Naive thymus-derived CD4-positive, alpha-beta T cell (primary cell): ENCODE measurements at places on chromosomes 11 and 22. TPM values are rescaled to one million over a fixed set of nuclear protein-coding genes. Genes with fewer than 3 reads are reported as not detected.

Gene MRGPRX3
- not detected for total RNA-seq

Gene APOA5
- not detected for total RNA-seq

Gene CNTF
- 4.0 TPM for total RNA-seq

Gene CD248
- 2.5 TPM for total RNA-seq

DNA sequence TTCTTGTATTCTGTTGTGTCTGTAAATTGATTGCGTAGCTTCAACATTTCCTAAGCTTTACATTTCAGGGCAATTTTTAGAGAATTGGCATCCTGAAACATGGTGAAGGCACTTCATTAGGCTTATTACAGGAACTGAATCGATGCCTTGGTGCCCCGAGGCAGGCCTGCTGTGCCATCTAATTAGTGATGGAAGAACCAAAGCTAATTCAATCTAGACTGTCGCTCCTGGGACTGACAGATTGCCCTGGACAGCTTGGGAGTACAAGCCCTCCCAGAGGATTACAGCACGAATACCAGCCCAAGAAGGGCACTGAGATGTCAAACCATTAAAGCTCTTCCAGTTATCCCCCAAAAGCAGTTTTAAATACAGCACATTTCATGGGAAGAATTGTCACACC, 243.2 kb upstream of the ZC3H12C start:
- no peak for DNase-seq

Gene OR5B17
- not detected for total RNA-seq

Gene SLC43A1
- total RNA-seq: 10.1 TPM
